ENCODE measurements at places on chromosomes 1 and 21.

- DNase-seq: no peak
Observed at GRCh38 chr21:39885119-39885848, 18.0 kb downstream of the PCP4 start.

- no peak for DNase-seq
Observed at GRCh38 chr1:227424159-227424680, 105.9 kb upstream of the CDC42BPA start.

DNA sequence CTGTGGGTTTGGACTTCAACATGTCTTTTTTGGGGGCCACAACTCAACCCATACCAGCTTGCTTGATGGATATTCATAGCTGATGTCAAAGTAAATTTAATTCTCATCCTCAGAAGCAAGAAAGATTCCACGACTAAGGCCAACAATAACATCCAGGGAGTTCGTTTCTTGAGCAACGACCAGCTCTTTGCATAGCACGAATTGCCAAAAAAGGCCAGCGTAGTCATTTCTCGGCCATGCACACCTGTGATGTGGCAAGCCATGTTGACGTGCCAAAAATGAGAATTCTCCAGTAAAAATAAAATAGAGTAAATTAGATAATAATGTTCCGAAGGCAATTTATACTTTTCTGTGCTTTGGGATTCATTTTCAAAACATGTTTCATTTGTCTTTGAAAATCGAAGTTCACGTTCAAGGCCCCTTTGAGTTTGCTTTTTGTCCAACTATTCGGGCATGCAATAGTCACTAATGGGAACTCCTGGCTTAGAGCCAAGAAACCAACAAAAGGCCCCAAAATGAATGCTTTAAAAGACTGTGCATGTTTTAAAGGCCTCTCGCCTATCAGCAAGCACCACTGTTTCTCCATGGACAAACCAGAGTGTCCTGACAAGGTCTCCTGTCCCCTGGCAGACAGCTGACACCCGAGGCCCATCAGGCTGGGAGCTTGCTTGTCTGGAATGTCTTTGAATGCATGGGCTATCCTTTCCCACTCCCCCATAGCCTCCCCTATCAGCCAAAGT lies 14.4 kb upstream of the IGSF5 start:
- no peak for DNase-seq

DNA sequence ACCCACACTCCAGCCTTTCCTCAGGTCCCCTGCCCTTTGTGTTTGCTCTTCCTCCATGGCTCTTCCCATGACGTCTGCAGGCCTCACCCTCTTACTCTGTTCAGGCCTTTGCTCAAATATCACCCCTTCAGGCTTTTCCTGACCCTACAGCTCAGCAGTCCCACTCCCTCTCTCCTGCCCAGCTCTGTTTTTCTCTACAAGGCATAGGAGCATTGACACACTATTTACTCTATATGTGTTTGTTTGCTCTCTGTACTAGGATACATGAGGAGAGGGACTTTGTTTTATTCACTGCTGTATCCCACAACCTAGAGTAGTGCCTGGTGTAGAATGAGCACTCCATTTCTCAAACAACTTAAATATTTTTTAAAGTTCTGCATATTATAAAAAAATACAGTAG lies 107.4 kb upstream of the COA6 start:
- no peak for DNase-seq

GRCh38 chr1:173280899-173281660 lies 73.9 kb upstream of the TNFSF4 start:
- no peak for DNase-seq

- DNase-seq: no peak
Observed at GRCh38 chr1:100851726-100852125, 42.9 kb downstream of the EXTL2 start.

- DNase-seq: peak; percentile 29
Observed at GRCh38 chr1:205484985-205485967, 19.2 kb upstream of the CDK18 start.

DNA sequence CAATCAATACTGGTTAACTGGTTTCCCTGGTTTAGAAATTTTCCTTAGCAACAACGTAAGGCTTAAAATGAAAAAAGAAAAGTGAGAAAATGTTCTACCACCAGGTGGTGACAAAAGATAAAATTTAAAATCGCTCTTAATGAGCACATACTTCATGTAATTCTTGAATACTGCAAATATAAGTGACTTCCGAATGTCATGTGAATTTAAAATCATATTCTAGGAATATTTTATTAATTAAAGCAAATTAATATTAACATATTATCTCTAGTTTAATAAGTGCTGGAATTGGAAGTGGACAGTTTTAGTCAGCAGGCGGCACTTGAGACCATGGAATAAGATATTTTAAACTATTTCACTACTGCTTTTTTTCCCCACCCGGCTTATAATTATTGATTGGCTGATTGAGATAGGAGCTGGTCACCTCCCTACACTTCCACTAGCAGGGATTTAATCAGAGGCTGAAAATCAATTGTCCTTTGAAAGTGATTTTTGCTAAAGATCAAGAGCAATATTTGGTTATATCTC lies 5.0 kb upstream of the ADAMTS1 start:
- no peak for DNase-seq

All from T-helper 2 cell (primary cell).